HTR-8/SVneo (cell line): ENCODE measurements at places on chromosomes 6 and 20.
A peak's percentile ranks its signal among the peaks of the same experiment; 100 is the strongest.

GRCh38 chr6:139131736-139132280 lies 3.1 kb upstream of the HECA start:
- DNase-seq, result no peak

DNA sequence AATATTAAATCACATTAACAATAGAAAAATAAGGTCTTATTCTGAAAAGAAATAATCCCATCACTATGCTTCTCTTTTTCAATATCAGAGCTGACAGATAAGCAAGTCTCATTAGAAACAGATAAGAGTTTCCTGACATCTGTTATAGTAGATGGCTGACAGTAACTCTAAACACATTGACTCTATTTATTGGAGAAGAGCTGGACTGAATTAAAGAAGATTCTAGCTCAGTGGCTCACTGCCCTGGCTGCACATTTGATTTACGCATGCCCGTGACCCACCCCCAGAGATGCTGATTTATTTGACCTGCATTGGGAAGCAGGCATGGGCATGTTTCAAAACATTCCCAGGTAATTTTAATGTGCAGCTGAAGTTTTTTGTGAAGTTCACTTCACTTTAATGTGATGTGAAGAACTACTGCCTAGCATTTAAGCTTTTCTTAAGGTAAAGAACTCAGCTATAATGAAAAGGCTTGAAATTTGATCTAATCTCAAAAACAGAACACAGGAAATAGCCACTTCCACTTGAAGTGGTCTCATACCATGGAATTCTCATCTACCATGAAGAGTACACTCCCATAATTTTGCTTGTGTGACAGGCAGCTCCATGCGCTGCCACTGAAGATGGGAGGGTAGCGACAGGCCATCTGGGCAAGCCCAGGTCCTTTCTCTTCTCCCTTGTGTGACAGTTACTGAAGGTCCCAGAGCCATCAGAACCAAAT lies 162.3 kb downstream of the TPBG start:
- DNase-seq, result no peak

DNA sequence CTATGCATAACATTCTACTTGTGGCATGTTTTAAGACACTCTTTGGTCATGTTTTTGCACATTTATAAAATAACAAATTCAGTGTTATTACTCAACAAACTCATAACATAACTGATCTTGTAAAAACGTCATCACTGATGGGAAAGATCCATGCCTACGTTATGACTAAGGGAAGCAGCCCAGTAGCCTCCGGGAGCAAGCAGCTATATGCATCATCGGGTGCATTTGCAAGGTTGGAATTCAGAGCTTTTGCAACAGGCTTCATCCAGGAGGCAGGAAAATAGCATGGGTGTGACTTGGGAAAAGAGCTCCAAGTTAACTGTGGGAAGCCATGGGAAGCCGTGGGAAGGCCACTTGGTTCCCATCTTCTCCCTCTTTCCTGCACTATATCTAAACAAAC lies 271.6 kb upstream of the SGK1 start:
- DNase-seq, result peak; percentile 80

DNA sequence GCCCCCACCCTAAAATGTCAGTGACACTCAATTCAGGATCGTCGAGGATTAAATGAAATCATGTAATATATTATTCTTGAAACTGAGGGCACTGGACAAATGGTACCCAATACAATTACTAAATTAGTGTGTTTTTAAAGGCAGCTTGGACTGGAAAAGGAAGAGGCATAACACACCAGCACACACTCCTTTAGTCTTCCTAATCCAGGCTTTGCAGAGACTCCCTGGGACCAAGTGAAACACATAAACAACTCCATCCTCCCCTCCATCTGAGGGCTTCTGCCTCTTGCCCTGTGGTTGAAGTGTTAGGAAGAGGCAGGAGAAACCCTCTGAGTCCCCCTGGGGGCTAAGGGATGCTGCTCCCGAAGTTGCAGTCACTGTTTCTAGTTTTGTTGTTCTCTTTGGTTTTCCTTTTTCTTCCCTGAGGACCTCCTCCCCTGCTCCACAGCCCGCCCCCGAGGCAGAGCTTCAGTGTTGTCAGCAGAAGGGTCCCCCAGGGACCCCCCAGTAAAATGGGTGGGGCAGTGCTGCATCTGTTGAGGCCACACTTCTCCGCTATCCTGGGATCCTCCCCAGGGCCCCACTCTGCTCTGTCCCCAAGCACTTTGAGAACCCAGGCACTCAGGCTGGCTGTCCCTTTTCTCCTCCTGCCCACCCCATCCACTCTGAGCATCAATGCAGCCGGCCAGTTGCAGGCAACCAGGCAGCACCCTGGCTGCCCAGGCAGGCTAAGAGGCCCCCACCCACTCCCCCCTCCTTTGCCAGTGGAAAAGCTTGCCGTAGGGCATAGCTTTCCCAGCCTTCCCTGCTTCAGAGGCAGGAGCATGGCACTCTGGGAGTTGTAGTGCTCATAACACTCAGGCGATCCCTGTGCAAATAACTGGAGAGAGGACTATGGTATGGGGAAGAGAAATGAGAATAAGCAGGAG lies 5.9 kb downstream of the TMEM63B start:
- peak; percentile 81 for DNase-seq

- DNase-seq, result peak; percentile 76
Observed at GRCh38 chr20:1965520-1966351, 28.1 kb downstream of the PDYN start.

DNA sequence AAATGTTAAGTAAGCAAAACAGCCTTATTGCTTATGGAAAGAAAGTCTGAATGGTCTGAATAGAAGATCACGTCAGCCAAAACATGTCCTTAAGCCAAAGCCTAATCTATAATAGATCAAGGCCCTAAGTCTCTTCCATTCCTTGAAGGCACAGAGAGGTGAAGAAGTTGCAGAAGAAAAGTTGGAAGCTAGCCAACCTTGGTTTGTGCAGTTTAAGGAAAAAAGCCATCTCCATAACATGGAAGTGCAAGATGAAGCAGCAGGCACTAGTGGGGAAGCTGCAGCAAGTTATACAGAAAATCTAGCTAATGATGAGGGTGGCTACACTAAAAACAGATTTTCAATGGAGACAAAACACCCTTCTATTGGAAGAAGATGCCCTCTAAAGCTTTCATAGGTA lies 29.1 kb downstream of the LRRN4 start:
- DNase-seq, result no peak

GRCh38 chr6:138907167-138907566 lies 80.9 kb downstream of the REPS1 start:
- no peak for DNase-seq

- no peak for DNase-seq
Observed at GRCh38 chr6:150535151-150535804, 64.4 kb upstream of the PLEKHG1 start.

DNA sequence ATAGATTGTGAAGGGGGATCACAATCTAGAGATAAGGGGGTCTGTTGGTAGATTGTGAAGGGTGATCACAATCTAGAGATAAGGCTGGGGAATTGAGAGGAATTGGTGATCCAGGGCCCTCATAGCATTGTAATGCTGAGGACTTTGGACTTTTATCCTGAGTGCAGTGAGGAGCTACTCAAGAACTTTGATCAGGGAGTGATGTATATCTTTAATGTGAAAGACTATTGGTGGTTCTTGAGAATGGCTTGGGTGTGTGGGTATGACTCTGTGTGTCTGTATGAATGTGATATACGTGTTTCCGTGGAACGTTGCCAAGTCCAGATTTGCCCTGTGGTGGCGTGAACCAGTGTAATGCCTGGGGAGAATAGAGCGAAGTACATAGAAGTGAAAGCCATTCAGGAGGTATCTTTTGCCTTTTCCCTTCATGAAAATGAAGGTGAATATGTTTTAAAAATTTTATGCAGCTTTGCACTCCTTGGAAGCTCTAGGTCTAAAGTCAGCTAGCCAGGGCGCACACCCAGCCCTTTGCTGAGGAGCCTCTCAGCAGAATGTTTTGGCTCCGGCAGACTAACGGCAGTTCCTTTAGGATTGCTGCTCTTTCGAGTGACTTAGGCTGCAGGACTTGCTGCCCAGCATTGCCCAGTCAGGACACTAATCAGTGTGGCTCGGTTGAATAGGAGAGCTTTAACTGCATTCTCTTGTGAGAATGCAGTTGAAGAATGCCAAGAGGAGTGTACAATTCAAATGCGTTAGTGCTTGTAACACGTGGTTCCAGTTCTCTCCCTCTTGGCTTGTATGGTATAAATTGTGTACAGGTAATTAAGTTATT lies 3.5 kb downstream of the ZFAND3 start:
- no peak for DNase-seq

GRCh38 chr6:69835414-69836179 lies 30.8 kb upstream of the COL19A1 start:
- DNase-seq, result peak; percentile 27

GRCh38 chr6:7903673-7904072 lies 6.9 kb downstream of the TXNDC5 start:
- no peak for DNase-seq

DNA sequence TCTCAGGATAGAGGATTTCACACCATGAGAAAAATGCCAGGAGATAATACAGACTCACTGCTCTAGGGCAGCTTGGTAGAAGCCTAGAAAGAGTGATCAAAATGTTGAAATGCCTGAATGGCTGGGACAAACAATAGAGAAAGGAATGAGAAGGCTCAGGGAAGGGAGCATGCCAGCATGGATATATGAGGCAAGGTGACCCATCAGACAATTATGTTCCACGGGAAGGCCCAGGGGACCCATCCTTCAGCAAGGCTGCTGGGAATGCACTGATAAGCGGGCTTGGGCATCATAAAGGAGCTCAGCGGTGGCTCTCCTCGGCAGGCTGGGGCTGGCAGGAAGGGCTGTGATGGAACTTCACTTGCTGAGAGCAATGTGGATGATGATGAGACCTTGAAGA lies 12.2 kb downstream of the HEBP2 start:
- DNase-seq, result no peak

DNA sequence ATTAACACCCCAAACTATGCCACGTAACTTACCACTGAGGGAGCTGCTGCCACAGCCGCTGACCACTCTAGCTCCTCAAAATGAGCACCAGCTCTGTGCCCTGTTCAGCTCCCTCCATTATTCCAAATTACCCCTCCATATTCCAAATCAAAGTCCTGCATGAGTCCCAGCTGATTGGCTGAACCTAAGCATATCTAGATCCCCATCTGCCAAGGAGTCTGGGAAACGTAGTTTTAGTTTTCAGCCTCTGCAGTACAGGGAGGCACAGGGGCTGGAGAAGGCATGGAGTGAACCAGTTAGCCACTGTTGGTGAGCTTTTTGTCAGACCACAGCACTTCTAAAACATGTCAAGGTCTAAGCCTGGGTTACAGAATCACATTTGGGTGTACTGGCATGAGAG lies 15.9 kb downstream of the UNC5CL start:
- no peak for DNase-seq

- no peak for DNase-seq
Observed at GRCh38 chr20:36092398-36093024, 62.0 kb upstream of the EPB41L1 start.

GRCh38 chr6:137967689-137968454 lies 100.8 kb downstream of the TNFAIP3 start:
- no peak for DNase-seq

DNA sequence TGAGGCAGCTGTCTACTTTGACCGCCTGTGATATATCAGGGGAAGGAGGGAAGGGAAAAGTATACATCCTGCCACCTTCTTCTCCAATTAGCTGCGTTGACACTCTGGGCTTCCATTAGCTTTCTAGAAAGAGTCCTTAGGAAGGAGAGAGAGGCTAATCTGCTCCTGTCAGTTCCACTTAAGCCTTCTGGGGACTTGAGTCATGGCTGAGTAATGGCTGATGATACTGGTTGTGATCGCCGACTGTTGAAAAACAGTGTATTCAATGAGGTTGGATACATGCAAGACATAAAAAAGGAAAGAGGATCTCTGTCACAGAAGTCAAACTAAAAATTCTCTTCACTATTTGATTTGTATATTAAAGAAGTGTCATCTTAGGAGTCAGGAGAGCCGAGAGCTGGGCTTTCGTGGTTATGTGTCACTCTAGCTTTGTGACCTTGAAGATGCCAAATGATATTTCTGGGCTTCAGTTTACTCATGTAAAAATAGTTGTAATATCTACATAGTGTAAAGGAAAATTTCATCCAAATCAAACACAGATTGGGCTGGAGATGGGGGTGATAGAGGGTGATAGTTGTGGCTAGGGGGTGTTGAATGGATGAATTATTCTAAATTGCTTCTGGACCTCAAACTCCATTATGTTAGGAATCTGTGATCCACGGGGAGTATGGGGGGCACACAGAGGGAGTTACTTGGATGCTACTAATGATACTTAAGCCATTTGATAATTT lies 189.0 kb downstream of the UST start:
- no peak for DNase-seq

GRCh38 chr20:653110-653589 lies at the start of gene SRXN1:
TSS of gene SRXN1 (minus strand) at chr20:653200. CDS start at chr20:653185, 15 bp downstream.
- peak; percentile 93 for DNase-seq

GRCh38 chr6:8082954-8083858 lies 19.0 kb upstream of the BLOC1S5 start:
- DNase-seq, result peak; percentile 53

- DNase-seq, result no peak
Observed at GRCh38 chr6:72798196-72798595, 176.3 kb downstream of the KCNQ5 start.

GRCh38 chr6:154261688-154262397 lies 94.8 kb downstream of the IPCEF1 start:
- no peak for DNase-seq

- DNase-seq, result no peak
Observed at GRCh38 chr6:6008089-6008647, 1.4 kb upstream of the NRN1 start.

- DNase-seq, result no peak
Observed at GRCh38 chr6:95094751-95095663, 482.3 kb upstream of the MANEA start.

DNA sequence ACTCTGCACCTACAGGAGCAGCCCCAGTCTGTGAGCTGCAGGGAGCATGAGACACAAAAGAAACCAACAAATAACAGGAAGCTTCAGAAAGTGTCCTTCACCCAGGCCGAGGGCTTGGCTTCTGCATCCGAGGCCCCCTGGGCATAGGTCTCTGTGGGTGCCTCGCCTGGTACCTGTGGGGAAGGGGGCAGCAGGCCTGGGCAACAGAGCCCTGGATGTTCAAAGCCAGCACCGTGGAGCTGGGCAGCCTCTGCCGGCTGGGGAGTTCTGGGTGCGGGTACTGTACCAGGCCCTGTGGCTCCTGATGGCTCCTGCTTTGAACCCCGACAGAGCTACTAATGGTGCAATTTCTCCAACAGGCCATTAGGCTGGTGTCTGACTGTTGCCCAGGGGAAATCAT lies 55.7 kb downstream of the TMEM242 start:
- DNase-seq, result no peak

DNA sequence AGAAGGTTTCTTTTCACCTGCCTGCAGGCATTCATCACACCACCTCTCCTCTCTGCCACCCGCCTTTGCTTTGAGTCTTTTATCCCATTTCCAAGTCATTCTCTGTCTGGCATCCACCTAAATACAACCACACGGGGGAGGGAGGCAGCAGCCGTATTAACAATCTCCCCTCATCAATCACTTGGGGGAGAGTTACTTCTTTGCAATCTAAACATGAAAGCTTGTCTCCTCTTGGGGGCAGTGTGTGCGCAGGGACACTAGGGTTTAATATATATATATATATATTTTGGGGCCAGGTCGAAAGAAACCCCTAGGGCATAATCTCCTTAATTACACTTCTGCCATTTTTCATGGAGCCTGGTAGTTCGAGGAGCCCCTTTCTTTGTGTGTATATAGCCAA lies 214.5 kb downstream of the TSHZ2 start:
- DNase-seq, result no peak

GRCh38 chr20:13685623-13686022 lies 46.9 kb upstream of the TASP1 start:
- no peak for DNase-seq

GRCh38 chr6:154301086-154301625 lies 55.4 kb downstream of the IPCEF1 start:
- no peak for DNase-seq
